CD4-positive, alpha-beta T cell (primary cell): ENCODE measurements at places on chromosomes 6 and 20. TPM values are rescaled to one million over a fixed set of nuclear protein-coding genes. Genes with fewer than 3 reads are reported as not detected.
A peak's percentile ranks its signal among the peaks of the same experiment; 100 is the strongest.

GRCh38 chr20:32385541-32385940, 27.4 kb downstream of the ASXL1 start:
- no peak for DNase-seq

DNA sequence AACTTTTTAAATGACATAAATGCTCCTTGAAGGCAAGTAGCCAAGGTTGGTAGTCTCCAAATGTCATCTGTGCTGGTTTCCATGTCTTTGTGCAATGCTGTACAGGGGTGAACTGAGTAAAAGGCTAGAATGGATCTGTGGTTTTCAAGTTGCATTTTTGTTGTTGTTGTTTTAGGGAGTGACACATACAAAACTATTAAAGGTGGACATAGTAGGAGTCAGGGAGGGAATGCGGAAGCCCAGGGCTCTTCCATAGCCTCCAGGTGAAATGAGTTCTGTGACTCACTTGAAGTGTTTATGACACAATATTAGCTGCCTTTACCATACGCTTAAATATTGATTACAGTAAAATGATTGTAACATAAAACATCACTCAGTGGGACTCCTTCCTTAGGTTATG, 22.5 kb upstream of the QKI start:
- no peak for DNase-seq

Gene SEMG1
- not detected for total RNA-seq

GRCh38 chr6:90860822-90861601, 274.1 kb upstream of the MAP3K7 start:
- DNase-seq: no peak

DNA sequence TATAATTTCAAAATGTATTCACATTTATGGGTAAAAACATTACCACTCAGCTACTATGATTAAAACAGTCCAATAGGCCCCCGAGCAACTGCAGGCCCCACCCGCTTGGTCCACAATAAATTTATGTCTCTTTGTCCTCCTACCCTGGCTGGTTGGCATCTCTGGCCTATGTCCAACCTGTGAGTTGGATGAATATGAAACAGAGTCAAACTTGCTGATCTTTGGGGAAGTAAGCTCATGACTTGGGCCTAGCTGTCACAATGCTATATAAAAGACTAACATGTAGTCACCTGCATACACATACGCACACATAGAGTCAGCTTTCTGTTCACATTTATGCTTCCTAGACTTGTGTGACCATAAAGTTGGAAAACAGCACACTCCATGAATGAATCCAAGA, 20.5 kb downstream of the MAP7 start:
- DNase-seq: no peak

GRCh38 chr6:79586548-79586947, 44.6 kb upstream of the SH3BGRL2 start:
- DNase-seq: no peak

Gene CST4
- not detected for total RNA-seq

- no peak for DNase-seq
Observed at GRCh38 chr6:105211831-105212230, 32.0 kb upstream of the POPDC3 start.

GRCh38 chr6:103122766-103123601, 1729.5 kb downstream of the GRIK2 start:
- no peak for DNase-seq

Gene ADGRG6
- 0.63 TPM for total RNA-seq

DNA sequence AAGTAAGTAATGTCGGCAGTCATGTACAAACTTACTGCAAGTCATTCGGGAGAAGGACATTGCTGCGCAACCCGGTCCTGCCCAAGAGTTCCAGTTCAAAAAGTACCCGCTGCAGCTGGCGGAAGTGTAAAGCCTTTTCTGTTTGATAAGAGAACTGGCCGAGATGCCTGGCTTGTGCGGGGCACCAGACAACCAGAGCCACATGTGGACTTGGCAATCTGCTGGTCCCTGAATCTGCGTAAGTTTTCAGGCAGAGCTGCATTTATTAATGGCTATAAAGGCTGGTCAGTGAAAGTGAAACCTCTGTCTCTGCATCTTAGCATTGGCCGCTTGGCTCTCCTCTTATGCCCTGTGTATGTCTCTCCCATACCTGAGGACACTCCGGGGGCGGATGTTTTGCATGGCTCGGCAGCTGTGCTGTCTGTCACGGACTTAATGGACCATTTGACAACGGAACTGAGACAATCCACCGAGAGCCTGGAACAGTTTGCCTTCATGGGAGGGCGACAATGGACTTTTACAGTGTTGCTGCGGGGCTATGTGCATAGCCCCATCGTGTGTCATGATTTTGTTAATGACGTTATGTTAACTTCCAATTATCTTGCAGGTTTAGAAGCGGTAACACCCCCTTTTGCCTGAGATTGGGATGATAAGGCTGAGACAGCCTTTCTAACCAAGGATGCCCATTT, 19.8 kb upstream of the RGS17 start:
- DNase-seq: no peak

DNA sequence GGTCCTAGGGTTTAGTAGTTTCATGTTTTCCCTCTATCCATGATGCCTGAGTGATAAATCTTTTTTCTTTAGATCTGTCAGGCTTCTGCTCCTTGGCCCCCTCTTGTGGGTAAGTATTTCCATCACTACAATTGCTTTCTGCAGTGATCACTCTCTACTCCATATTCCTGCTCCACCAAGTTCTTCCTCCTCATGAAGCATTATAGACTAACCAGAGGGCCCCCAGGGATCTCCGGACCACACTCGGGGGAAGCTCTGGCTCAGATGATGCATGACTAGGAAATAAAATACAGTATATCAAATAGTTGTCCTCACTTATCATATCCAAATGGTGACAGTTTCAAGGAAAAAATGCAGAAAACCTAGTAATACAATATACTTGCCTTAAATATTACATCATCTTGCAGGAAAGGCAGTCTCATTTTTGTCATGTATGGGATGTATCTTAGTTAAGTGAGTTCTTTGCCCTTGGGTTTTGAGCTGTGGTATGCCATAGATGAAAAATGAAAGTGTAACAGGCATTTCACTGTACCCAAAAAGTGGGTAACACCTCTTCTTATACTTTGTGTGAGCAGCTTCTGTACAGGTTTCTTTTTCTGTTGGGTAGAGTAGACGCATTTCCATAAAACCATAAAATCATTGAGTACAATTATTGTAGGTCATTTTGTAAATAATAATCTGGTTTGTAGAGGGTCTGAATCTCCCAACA, 200.9 kb upstream of the EYA4 start:
- peak; percentile 9 for DNase-seq

Gene THBD
- 2.2 TPM for total RNA-seq

- no peak for DNase-seq
Observed at GRCh38 chr6:149362289-149362688, 37.8 kb upstream of the SUMO4 start.

Gene CDK5RAP1
- total RNA-seq: 63.0 TPM

Gene PRELID3B
- total RNA-seq: 59.1 TPM

DNA sequence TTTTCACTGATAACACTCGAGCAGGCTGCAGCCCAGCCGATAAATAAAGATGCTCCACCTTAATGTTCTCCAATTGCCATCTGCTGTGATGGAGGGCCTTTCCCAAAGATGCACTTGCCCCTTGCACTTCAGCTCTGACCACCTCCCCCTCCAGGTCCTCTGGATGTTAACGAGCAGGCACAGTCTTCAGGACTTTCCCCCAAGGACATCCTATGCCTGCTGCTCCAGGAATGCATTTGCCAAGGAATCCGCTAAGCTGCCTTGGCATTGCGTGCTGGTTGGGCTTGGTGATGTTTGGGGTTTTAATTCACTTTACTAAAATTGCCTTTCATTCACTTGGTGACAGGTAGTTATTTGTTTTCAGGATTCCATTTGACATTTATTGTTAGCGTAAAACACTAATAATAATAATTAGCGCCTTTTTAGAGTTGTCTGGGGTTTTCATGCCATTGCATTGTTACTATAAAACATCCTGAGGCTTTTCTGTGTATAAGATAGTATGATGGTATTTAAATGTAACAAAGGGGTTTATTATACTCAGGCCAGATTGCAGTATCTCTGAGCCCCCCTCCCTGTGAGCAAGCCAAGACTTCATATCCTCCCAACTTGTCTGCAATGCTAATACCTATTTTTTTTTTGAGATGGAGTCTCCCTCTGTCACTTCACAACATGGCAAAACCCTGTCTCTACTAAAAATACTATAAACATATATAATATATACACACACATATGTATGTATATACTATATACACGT, 66.7 kb upstream of the TSHZ2 start:
- DNase-seq: no peak

DNA sequence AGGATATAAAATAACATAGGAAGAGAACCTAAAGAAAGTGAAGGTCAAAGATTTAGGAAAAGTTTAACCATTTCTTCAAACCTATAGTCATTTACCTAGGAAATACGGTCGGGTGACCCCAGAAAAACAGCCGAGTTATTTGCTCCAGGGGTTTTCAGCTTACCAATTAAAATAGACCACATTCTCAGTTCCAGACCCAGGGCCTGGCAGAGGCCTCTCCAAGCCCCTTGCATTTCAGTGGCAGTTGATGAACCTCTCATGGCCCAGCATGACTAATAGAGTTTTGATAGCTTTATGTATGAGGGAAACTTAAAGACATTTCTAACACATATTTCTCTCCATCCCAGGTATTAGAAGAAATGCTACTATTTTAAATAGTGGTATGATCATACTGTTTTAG, 113.5 kb downstream of the OGFRL1 start:
- no peak for DNase-seq

GRCh38 chr6:98672681-98673475, 161.5 kb upstream of the POU3F2 start:
- DNase-seq: no peak

DNA sequence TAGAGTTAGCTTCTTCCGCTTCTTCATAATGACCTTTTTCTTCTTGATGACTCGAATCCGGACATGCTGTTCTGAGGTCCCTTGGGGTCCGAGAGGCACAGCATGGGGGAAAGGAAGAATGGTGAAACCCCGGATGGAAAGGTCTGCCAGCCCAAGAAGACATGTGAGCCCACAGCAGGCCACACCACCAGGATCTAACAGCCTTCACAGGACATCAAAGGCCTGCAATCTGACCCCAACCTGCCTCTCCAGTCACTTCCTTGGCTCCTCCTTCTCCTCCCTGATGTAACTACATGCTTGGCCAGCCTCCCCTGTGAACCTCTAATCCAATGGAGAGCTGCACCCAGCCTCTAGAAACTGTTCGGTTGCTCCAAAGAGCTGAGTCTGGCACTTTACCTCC, 1.6 kb downstream of the CPXM1 start:
- no peak for DNase-seq

DNA sequence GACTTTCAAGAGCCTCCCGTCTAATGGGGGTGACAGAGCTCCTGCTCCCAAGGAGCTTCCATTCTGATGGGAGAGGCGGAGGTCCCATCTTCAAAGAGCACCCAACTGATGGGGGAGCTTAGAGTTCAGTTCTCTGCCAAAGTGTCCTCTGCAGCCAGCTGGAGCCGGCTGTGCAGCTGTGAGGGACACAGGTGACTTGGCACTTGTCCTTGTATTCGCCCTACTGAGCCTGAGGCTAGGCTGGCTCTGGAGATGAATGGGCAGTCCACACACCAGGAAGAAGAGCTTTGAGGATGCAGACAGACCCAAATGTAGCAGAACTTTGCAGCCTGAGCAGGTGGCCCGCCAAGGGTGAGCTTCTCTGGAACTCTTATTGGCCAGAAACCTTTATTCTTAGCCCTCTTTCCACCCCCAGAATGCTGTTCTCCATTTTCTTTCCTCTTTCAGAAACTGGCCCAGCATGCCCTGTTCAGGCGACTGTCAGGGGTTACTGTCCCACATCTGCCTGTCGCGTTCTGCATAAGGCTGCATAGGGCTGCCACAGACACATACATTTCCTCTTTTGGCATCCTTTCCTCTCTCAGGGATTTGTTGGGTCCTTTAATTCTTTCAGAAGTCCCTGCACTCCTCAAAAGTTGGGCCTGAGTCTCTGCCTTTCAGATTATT, 108.7 kb upstream of the LRFN2 start:
- DNase-seq: no peak

GRCh38 chr6:117262799-117263198, 2.6 kb upstream of the VGLL2 start:
- no peak for DNase-seq

Gene LHFPL5
- total RNA-seq: not detected

DNA sequence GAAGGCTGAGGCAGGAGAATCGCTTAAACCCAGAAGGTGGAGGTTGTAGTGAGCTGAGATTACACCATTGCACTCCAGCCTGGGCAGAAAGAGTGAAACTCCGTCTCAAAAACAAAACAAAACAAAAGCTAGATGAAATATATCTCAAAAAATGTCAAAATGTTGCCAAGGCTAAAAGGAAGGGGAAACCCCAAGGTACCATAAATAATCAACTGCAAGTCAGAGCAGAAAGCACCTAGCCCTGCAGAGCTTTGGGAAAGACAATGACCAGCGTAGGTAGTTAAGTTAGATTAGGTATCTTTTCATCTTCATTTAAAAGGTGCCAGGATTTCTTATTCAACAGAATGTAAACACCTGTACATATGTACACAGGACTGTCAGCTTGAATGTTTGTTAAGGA, 33.0 kb downstream of the AKIRIN2 start:
- DNase-seq: no peak

Gene MTFR2
- total RNA-seq: 1.2 TPM

Gene ACTR5
- 11.1 TPM for total RNA-seq

- DNase-seq: no peak
Observed at GRCh38 chr20:5654557-5654956, 95.6 kb upstream of the SHLD1 start.

DNA sequence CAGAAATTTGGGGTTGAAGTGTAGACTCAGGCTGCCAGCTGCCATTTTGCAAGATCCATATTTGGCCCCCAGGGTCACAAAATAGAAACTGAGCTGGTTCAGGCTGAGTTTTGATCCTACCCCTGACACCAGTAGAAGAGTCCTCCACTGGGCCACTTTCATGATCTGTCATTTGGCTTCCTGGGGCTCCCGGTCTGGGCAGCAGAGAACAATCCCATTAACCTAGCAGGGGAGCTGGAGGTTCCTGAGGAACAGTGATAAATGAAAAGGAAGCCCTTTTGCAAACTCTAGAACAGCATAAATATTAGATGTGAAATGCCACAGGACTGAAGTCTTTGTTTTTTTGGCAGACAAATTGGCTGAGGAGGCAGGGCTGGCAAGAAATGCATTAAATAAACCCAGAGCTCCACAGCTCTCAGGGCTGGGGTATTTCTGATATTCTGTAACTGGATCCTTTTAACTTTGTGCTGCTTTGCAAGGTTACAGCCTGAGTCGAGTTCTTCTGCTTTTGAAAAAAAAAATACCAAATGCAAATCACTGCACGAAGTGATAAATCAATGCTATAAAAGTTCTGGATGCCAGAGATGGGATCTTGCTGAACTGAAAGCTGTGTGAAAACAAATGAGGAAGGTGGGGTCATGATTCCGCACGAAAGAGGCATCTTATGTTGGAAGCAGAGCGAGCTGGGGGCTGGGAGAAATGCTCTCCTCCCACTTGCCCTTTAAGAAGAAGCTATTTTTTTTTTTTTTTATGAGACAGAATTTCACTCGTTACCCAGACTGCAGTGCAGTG, 64.4 kb downstream of the SULF2 start:
- no peak for DNase-seq

GRCh38 chr6:53446151-53446550, 97.4 kb upstream of the ELOVL5 start:
- no peak for DNase-seq

GRCh38 chr20:46332373-46333160, 24.3 kb upstream of the CDH22 start:
- no peak for DNase-seq

- DNase-seq: no peak
Observed at GRCh38 chr20:31788578-31788977, 30.6 kb upstream of the MYLK2 start.

Gene STMND1
- total RNA-seq: not detected

Gene FAM83B
- total RNA-seq: not detected
